WTC11 (cell line): ENCODE measurements at places on chromosomes 1 and 21.

DNA sequence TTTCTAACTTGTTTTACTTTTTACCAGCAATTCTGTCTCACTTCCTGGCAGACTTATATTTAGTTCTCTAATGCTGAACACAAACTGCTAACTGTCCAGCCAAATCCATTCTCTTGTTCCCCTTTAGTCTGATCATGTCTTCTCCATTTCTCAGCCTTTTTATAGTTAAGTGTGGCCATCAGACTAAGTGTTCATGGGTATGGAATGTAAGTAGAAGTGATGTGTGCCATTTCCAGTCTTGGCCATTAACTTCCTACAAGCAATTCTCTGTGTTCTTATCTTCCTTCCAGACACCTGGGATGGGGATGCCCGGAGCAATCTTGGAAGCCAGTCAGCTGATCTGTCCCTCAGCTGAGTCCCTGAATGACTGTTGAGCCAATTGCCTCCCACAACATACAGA lies 165.8 kb downstream of the ST6GALNAC3 start:
- no peak for DNase-seq

GRCh38 chr1:12591267-12591938 lies 26.6 kb downstream of the DHRS3 start:
- no peak for DNase-seq

GRCh38 chr21:33817663-33818451 lies 97.7 kb downstream of the ATP5PO start:
- DNase-seq: no peak

DNA sequence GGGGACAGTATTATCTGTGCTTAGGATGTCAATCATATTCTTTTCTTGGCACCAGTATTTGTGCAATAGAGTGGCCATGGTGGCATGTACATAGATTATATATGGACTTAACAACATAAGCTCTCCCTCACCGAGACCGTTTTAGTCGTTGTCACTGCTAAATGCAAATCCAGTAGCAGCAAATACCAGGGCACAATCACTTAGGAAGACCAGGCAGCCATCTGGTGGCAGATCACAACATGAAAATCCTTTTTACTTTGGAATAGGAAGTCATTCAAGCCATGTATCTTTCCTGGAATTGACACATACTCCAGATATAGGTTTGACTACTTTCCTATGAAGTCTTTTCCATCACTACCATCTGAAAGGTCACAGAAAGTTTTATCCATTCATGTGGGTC lies 53.2 kb upstream of the C1orf87 start:
- no peak for DNase-seq

DNA sequence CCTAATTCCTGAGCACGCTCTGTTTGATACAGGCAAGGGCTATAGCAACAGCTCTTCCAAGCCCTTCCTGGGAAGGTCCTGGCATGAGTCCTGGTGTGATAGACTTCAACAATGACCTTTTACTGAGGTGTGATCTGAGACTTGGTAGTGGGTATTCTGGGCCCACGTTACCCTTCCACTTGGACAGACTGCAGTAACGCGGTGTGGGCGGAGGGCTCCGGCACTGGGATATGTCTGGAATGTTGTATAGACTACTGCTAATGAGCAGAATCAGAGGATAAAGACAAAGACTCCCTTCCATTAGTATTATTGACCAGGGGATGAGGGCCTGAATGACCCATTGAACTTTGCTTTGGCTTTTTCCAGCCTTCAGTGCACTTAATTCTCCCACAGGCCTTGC lies 262.3 kb downstream of the RWDD3 start:
- DNase-seq: no peak

DNA sequence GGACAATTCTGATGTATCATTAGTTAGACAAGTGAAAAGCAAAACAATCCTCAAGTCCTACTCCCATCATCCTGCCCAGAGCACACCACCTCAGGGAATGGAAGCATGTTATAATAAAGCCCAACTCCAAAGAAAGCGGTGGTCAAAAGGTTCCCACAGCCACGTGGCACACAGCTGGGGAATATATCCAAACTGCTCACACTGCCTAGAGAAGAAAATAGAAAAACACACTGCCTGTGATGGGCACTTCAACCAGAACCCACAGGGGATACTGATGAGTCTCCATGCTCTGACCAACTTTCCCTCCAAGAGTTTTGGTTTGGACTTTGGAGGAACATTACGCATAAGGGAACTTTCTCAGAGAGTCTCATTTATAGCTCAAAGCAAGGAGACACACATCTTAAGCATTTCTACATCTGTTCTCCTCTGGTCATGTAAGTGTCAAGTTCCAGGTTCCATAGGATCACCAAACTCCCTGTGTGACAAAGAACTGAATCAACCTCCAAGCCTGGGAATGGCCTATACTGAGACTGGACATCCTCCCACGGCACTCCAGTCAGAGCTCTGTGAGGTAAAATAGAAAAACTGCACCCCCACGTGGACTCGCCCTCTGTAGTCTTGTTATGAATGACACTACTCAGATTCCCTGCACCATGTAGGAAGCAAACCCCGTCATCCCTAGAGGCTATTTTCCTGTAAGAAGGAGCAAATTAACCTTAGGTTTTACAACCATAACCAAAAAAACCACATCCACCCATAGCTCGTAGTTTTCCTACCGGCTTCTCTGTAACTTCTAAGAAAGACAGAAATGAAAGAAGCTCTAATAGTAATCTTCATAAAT lies 12.2 kb downstream of the DSTYK start:
- DNase-seq: no peak

DNA sequence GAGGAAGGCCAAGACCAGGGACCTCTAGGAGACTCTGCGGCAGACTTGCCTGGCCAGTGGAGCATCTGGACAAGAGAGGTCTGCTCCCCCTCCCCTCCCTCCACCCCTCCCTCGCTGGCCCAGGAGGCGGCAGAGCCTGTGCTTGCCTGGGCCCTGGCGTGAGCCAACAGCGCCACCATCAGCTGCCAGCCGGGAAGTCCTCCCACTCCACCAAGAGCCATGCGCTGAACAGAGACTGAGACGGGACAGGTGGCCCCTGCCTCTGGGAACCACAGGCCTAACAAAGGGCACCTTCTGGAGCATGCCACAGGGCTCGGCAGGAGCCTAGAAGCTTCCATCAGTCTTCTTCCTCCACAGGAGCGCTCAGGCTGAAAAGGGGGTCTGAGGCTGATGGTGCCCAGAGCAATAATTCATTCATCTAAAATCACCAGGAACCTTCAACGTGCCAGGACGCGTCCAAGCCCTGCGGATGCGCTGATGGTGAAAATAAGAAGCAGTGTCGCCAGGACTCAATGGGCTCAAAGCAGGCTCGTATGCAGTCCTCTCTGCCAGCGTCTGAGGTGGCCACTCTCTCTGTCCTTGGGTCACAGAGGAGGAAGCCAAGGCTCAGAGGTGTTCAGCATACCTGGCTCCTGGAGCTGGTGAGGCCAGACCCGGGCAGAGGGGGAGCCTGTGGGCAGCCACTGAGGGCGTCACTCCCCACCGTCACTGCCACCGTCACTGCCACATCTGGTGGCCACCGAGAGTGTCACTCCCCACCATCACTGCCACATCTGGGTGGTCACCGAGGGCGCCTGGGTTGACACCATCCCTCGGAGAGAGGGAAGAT lies 161.2 kb downstream of the NPHP4 start:
- DNase-seq: peak; percentile 93

DNA sequence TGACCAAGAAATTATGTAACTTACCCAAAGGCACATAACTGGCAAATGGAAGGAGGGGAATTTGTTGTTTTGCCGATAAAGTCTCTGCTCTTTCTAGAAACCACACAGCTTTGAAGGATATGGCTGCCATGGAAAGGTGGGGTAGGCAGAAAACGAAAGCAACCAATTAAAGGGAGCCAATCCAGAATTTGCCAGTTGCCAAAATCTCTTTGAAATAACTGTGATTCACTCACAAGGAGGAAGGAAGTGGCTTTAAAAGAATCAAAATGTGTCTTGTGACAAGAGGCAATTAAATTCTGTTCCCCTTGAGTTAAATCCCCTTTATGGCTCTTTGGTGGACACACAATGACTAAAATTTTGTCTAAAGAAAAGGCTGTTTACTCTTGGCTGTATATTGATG lies 61.2 kb upstream of the CCDC190 start:
- no peak for DNase-seq
